ENCODE measurements at places on chromosomes 12 and 14.

DNA sequence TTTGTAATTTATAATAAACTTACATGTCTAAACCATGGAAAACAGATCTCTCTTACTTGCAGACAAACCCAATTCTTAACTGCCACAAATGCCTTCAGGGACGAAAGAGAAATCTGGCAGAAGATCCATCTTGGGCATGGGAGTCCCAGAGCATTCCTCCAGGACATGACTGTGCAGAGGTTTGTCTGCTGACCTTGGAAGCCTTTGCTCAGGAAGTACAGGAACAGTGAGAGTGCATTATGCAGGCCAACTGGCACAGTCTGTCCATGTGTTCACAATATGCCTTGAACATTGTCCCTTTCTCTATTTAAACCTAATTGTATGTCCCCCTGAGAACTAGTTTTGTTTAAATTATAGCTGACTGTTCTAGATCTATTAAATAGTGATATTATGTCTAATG is 467.1 kb downstream of the ATP23 start:
- no peak for DNase-seq

DNA sequence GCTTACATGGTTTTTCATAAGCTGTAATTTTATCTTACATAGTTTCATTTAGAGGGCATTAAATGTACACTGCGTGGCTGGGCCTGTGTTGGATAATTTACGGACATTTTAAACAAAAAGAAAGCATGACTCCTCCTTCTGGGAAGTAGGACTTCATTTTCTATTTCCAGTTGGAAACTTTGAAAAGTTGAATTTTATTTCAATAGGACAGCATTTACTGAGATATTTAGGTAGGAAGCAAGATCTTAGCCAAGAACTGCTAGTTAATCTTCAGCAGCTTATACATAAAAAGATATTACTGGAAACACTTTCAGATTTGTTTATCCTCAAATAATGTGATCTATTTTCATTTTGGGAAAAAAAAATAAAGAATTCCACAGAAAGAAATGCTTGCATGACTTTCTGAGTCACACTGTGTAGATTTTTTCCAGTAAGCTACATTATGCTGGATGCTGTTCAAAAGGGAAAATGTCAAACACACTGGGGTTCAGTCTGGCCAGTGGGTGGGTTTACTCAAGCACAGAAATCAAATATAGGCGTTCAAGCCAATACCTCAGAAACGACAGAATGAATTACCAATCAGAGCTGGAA is 239.4 kb upstream of the KRR1 start:
- no peak for DNase-seq

GRCh38 chr12:94725375-94726168 is 75.2 kb upstream of the TMCC3 start:
- peak; percentile 38 for DNase-seq

GRCh38 chr14:76491172-76491930 is 115.4 kb downstream of the ESRRB start:
- no peak for DNase-seq

GRCh38 chr12:117172168-117172567 is 18.1 kb downstream of the FBXO21 start:
- DNase-seq: no peak
